ENCODE measurements at places on chromosomes 7 and 10.

- DNase-seq: no peak
These were observed 414.5 kb downstream of the REEP3 start for GRCh38 chr10:63935705-63936104.

- no peak for DNase-seq
These were observed 15.6 kb downstream of the RGS10 start for GRCh38 chr10:119526621-119527592.

DNA sequence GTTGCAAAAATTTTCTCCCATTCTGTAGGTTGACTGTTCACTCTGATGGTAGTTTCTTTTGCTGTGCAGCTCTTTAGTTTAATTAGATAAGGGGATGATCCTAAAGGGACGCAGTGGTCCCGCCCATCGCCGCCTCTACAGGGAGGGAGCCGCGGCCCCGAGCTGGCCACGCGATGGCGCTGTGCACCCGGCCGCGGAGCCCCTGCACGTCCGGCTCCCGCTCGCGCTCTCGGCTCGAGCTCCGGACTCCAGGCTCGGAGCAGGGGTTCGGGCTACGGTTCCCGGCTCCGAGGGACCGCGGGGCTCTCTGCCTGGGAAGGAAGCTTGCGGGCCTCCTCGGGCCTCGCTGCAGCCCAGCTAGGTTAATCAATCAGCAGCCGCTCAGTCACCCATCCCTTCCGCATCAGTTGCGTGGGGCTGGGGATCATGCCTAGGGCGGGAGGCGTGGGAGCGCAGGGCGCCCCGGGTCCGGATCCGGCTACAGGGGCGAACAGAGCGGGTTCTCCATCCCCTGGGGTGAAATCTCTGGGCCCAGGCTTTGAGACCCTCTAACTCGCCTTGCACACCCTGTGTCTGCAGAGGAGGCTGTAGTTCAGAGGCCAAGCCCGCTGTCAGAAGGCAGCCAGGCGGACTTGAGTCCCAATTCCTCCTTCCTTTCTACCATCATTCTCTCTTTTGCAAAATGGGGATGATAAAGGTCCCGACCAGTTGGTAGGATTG lies 97.9 kb downstream of the WDR11 start:
- DNase-seq: no peak

DNA sequence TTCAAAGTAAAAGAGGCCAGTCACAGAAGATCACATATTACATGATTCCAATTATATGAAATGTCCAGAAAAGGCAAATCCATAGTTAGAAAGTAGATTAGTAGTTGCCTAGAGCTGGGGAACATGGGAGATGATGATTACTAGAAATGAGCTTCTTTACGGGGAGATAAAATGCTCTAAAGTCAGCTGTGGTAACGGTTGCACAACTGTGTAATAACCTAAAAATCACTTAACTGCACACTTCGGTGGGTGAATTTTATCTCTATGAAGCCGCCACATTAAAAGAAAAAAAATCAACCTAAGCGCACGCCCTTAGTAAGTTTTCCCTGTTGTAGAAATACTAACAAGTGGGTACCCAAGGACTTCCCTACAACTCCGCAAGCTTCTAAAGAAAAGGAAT lies 15.9 kb downstream of the XRCC2 start:
- no peak for DNase-seq

GRCh38 chr10:94546049-94546900 lies 687 bp downstream of the HELLS start:
- DNase-seq: no peak

- no peak for DNase-seq
These were observed 43.3 kb downstream of the SFTPD start for GRCh38 chr10:79905322-79906314.

- DNase-seq: no peak
These were observed 10.3 kb upstream of the DNAAF5 start for GRCh38 chr7:716222-716621.

DNA sequence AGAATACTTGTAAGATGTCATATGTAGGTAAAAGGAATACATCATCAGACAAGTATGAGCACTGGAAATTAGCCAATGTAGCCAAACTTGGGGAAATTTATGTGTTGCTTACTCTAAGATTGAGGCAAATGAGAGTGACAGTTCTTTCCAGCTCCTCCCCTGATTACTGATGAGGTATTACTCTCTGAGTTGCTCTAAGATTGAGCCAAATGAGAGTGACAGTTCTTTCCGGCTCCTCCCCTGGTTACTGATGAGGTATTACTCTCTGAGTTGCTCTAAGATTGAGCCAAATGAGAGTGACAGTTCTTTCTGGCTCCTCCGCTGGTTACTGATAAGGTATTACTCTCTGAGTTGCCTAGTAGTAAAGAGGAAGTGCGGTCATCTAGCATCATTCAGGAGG lies 435.8 kb downstream of the NRG3 start:
- DNase-seq: no peak

- peak; percentile 16 for DNase-seq
These were observed 67.4 kb downstream of the GBF1 start for GRCh38 chr10:102312683-102313082.

- no peak for DNase-seq
These were observed 438 bp downstream of the ARID5B start for GRCh38 chr10:61901829-61902444.

- DNase-seq: no peak
These were observed 8.0 kb upstream of the CELF2 start for GRCh38 chr10:11009471-11010308.

DNA sequence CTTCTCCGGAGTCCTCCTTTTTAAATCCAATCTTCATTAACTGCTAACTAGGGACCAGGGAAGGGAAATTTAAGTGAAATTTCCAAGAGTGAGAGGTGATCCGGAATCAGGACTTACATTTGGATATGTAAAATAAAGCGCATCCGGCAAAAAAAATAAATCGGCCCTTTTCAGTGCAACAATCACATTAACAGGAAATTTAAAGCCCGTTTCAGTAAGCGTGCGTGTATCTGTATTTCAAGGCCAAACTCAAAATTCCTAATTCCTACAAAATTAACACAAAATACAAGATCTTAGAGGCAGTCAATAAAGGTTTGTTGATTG lies 771 bp downstream of the DNAJC9 start:
- no peak for DNase-seq

DNA sequence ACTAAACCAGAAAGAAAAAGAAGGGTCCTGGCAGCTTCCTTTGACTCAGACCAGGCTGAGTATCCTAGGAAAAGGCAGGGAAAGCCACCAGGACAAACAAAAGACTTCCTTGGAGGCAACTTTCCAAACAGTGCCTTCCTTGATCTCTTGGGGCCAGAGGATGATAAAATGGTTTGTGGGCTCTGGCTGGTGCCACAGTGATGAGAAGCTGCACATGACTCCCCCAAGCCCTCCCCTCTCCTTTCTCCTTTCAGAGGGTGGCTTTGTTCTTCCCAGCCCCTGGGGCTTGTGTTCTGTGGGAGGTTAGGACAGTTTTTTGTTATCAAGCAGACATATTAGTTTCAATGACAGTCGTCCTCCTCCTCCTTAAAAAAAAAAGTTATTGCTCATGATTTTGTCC lies 183.2 kb downstream of the SEM1 start:
- DNase-seq: no peak

DNA sequence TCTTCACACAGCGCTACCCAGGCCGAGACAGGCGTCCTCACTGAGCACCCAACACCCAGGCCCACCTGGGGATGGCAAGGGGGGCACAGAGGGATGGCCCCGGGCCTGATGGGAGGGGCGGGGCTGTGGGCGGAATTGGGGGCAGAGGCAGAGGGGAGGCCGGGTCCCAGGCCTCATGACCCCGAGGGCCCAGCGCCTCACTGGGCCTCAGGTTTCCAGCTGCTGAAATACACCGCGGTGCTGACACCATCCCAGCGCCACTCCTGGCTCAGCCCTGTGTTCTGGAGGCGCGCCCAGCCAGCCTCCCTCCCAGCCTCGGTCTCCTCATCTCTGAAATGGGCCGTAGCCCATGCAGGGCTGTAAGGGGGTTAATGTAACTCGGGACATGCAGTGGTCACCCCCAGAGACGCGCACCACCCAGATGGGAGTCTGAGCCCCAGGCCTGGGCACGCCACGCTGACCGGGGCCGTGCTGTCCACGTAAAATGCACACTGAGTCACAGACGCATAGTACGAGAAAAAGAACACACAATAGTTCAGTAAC lies 82.3 kb downstream of the UNCX start:
- DNase-seq: no peak

- DNase-seq: peak; percentile 75
These were observed 16.6 kb upstream of the GNA12 start for GRCh38 chr7:2860627-2861133.

DNA sequence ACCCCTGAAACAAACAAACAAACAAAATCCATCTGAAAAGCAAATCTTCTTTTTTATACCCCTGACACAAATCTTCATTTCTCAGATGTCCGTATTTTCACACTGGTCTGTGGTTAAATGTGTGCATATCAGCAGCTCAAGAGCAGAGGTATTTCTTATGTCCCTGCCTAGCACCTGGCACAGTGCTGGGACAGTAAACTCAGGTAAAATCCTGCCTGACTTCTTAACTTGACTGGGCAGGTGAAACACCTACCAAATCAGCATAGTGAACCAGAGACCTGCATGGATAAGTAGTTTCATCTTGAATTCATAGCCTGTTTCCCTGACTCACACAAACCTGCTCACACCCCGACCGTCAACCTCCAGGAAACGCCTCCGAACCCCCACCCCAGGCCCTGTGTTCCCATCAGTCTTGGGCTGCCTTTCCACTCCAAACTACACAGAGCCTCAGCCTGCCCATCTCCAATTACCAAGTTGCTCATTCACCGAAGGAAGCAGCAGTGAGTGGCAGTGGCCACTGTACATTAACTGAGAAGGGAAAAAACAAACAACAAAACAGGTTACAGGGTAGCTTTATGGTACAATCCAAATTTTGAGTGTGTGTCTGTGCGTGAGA lies 109.9 kb downstream of the HECTD2 start:
- peak; percentile 20 for DNase-seq

DNA sequence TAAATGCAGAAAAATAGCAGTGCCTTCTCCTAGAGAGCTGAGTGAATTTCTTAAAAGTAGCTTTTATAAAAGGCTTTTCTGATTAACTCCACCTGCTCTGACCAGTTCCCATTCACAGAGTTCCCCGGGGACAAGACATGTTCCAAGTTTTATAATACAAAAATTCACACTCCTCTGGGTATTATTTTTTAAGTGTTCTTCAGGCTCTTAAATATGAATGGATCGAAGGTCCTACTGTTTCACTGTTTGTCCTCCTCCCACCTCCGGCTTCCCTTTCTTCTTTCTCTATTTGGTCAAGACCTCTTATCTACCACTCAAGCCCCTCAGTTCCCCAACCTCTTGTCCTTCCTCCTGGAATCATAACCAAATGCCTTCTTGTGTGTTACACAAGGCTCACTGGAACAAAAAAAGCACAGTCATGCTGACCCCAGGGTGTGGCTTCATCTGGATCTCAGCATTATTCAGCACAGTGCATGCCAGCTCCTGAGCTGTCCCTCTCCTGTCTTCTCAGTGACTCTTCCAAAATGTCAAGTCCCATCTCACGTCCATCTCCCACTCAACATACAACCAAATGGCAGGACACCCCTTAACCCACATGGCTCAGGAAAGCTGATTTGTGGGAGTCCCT lies 222.4 kb downstream of the SORCS1 start:
- no peak for DNase-seq

GRCh38 chr10:117186832-117187615 lies 10.3 kb upstream of the KCNK18 start:
- peak; percentile 60 for DNase-seq
